Fibroblast of pulmonary artery (primary cell): ENCODE measurements at places on chromosomes 1 and 21.

DNA sequence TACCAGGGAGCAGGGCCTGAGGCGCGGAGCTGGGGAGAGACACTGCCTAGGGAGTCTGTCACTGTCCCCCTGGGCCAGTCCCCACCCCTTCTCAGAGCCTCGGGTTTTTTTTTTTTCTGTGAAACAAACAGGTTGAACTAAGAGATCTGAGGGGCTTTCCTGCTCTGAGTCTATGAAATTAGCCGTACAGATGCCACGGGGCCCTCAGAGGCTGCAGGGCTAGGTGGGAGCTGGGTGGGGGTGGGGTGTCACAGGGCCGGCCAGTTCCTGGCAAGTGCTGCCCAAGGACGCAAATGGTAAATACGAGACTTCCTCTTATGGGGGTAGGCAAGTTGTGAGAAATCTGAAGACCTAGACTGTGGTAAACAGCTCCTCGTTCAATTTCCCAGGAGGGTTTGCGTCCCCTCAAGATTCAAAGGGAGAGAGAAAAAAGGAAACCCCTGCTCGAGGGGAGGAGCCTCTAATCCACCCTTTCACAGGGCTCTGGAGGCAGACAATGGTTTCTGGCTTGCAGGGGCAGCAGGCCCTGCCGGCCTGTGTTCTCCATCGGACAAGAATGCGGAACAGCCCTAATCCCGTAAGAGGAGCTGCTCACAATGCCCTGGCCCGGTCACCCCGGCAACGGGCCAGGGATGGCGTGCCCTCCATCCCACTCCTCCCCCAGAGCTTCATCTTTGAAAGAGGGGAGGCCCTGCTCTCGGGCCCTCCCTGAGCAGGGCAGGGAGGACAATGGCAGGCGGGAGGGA lies 7.8 kb downstream of the NUAK2 start:
- peak; percentile 84 for DNase-seq

DNA sequence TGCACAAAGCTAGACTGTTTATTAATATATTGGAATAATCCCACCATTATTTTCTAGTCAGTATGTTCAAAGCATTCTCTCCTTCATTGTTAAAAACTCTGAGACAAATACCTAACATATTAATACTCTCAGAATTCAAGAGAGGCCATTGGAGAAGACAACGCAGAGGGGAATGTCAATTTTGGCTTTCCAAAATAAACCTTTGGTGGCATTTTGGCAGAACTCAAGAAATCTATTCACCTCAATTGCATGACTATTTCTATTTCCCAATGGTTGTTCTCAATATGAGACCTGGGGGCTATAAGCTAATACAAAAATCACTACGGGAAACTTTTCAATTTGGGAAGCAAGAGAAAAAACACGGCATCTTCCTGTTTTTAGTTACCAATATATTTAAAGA lies 58.5 kb downstream of the RUSC1 start:
- no peak for DNase-seq

DNA sequence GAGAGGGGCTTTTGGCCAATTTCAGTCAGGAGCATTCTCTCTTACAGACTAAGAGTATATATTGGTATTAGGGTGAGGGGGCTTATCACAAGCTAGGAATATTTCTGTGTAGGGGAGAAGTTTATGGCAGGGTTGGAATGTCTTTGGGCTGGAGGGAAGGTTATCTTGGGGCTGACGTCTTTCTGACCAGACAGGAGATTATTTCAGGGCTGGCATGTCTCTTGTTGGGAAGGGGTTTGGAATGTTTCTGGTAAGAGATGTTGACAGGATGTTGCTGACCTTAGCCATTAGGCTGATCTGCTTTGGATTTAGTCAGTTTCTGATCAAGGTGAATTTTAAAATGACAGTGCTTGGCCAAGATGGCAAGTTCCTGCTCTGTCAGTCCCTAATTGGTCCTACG lies 17.8 kb upstream of the HSD3B1 start:
- DNase-seq: no peak

DNA sequence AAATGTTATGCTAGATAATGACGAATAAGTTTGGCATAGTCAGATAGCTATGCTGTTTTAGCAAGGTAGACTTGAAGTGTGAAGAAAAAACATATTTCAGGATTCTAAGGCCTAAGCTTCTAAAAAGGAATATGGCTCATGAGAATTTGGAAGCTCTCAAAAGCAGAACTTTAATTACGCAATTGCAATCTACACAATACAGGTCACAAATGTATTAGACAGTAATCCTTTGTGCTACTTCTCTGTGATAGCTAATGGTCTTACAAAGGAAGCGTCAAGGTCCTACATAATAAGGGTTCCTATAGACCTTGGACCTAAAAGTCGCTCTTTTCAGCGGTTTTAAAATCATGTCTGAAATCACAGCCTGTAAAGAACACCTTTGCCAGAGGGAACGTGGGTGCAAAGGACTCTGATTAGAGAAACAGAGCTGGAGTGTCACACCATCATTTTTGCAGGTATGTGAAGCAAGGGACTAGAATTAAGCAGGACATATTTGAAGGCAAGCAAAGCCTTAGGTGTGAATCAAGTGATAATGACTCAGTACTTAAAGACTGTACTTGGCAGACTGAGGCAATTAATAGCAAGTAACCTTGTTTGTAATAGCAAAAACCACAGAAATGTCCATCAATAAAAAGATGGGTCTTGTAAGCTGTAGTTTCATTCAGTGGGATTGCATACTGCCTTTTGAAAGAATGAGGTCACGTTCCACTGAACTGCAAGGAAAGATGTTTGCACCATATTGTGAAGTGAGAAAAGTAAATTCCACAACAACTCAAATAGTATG lies 420.2 kb downstream of the KCTD3 start:
- DNase-seq: no peak
